KG1 (cell line): ENCODE measurements at places on chromosomes 6 and 20.

- DNase-seq, result no peak
Observed at GRCh38 chr6:89081129-89081422, 525 bp downstream of the PNRC1 start.

- no peak for DNase-seq
Observed at GRCh38 chr6:56856036-56856580, 98.8 kb upstream of the BEND6 start.

DNA sequence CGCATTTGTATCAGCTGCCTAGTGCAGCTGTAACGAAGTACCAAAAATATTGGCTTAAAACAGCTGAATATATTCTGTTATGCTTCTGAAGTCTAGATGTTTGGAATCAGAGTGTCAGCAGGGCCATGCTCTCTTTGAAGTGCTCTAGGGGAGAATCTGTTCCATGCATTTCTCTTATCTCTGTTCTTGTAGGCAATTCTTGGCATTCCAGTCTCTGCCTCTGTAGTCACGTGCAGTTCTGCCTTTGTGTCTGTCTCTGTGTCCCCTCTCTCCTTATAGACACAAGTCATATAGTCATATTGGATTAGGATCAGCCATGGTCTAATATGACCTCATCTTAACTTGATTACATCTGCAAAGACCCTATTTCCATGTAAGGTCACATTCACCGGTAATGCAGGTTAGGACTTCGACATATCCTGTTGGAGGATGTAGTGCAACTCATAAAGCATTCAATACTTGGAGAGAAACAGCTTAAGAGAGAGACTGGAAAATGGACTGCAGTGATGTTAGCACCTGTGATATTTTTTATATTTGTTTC is 18.6 kb downstream of the FAM83B start:
- no peak for DNase-seq

DNA sequence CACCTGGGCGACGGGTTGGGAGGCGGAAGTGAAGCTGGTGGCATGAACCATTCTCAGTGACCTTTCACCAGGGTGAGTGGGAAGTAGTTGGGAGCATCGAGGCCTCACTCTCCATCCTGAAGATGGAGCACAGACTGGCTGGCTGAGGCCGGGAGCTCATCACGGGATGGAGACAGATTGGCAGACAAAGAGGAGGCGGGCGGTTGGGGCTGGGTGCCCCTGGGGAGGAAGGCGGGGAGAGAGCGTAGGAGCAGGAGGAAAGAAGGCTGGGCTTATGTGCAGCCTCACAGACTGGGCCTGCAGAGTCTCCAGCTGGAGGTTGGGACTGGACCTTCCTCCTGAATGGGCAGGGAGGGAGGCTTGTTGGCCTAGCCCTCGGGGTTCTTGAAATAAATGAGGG is 44.2 kb upstream of the SCRT2 start:
- DNase-seq, result no peak

DNA sequence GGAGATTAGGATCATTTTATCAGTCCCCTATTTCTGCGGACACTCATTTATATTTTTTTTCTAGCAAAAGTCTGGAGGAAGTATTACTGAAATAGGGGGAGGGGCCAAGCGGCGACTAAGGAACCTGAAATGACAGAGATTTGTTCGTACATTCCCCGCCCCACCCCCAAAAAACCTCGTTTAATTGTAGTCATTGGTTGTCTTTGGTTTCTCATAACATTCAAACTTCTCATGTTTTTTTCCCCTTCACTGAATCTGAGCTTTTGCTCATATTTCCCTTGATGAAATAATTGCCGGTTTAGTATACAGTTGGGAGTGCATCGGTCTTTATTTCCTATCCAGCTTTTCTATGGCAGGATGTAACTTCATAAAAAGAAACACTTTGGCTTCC is 768 bp upstream of the FYN start:
- DNase-seq, result no peak

GRCh38 chr6:98894810-98895209 is 52.9 kb downstream of the FBXL4 start:
- DNase-seq, result no peak
